ENCODE measurements at places on chromosomes 5 and 9. TPM values are rescaled to one million over a fixed set of nuclear protein-coding genes. Genes with fewer than 3 reads are reported as not detected.

The NOXA1 gene
- not detected for total RNA-seq

The FOXD4 gene
- 0.19 TPM for total RNA-seq

The GAPT gene
- not detected for total RNA-seq

The KIF24 gene
- 2.7 TPM for total RNA-seq

The ZSWIM6 gene
- total RNA-seq = 11.8 TPM

The SLC36A3 gene
- not detected for total RNA-seq

The SPATA31A1 gene
- not detected for total RNA-seq

The SLC45A2 gene
- total RNA-seq = not detected

The PDE8B gene
- total RNA-seq = 0.56 TPM

The TYRP1 gene
- total RNA-seq = not detected

The CDC20B gene
- total RNA-seq = 0.56 TPM

The NUTM2F gene
- total RNA-seq = not detected

The CDH9 gene
- not detected for total RNA-seq

The SLC6A3 gene
- not detected for total RNA-seq

The PTCD2 gene
- total RNA-seq = 10.2 TPM

The LAMC3 gene
- total RNA-seq = under 0.01 TPM

The NUTM2G gene
- total RNA-seq = not detected

The ADAMTS2 gene
- total RNA-seq = 57.8 TPM

The GLDC gene
- 0.85 TPM for total RNA-seq

The ANKRD20A1 gene
- total RNA-seq = under 0.01 TPM

The CDC26 gene
- 37.2 TPM for total RNA-seq

The ZMAT2 gene
- 72.7 TPM for total RNA-seq

The ANKRD33B gene
- 1.3 TPM for total RNA-seq

The SLC9A3 gene
- 1.1 TPM for total RNA-seq

The CBY3 gene
- total RNA-seq = not detected

The CA9 gene
- 0.38 TPM for total RNA-seq

The MLANA gene
- total RNA-seq = not detected

The OR1J4 gene
- total RNA-seq = not detected

The GFI1B gene
- total RNA-seq = not detected

The GABRA6 gene
- not detected for total RNA-seq

The HSD17B3 gene
- not detected for total RNA-seq

The LSM11 gene
- total RNA-seq = 4.8 TPM

The SLC36A2 gene
- not detected for total RNA-seq

The CPLANE1 gene
- total RNA-seq = 11.7 TPM

The MED22 gene
- 15.1 TPM for total RNA-seq

The NIM1K gene
- 0.58 TPM for total RNA-seq

The LHX6 gene
- under 0.01 TPM for total RNA-seq

The PDLIM4 gene
- total RNA-seq = 33.0 TPM

The SPATA6L gene
- 0.38 TPM for total RNA-seq

The IFNK gene
- not detected for total RNA-seq

The UNC13B gene
- total RNA-seq = 30.3 TPM

The ANKRD34B gene
- total RNA-seq = not detected

The IL9 gene
- not detected for total RNA-seq

The NR5A1 gene
- total RNA-seq = not detected

The C5orf58 gene
- total RNA-seq = not detected

The LPAR1 gene
- total RNA-seq = 50.7 TPM

The FBP2 gene
- not detected for total RNA-seq

The MCCC2 gene
- 17.2 TPM for total RNA-seq

The SYK gene
- total RNA-seq = not detected

The SH2D3C gene
- total RNA-seq = 0.19 TPM

The SAXO1 gene
- total RNA-seq = under 0.01 TPM

The PCDHB14 gene
- total RNA-seq = 0.58 TPM
